Tibial nerve (tissue), 4 donors: ENCODE measurements at places on chromosomes 7 and 10. TPM values are rescaled to one million over a fixed set of nuclear protein-coding genes. Genes with fewer than 3 reads are reported as not detected.

The KCND2 gene
- 0.59 TPM for total RNA-seq

The HECW1 gene
- 5.7 TPM for total RNA-seq

The SEPHS1 gene
- 21.6 TPM for total RNA-seq

The CCL24 gene
- not detected for total RNA-seq

The ADAP1 gene
- 29.3 TPM for total RNA-seq

The PAOX gene
- total RNA-seq, result 18.9 TPM

The TMEM168 gene
- 28.5 TPM for total RNA-seq

The TMEM270 gene
- total RNA-seq, result not detected

The ITGB8 gene
- total RNA-seq, result 606 TPM

The UNCX gene
- total RNA-seq, result not detected

The MEOX2 gene
- total RNA-seq, result 115 TPM

The TAC1 gene
- total RNA-seq, result 23.6 TPM

The NACAD gene
- 6.5 TPM for total RNA-seq

The FAM131B gene
- total RNA-seq, result 9.0 TPM

The OR6V1 gene
- total RNA-seq, result not detected

The GATAD1 gene
- 55.8 TPM for total RNA-seq

The LHFPL3 gene
- total RNA-seq, result not detected

The SORCS1 gene
- total RNA-seq, result 85.0 TPM

The SLC39A12 gene
- total RNA-seq, result not detected

The CXCL12 gene
- 35.0 TPM for total RNA-seq

The DRGX gene
- not detected for total RNA-seq

The PTN gene
- total RNA-seq, result 7.5 TPM

The TFPI2 gene
- 0.44 TPM for total RNA-seq
